Activated T-cell treated with anti-CD3 and anti-CD28 coated beads, Interleukin-2, amount 50 U/mL, for 1 hour (primary cell): ENCODE measurements at places on chromosomes 4 and X.

- no peak for DNase-seq
Measured at GRCh38 chr4:181711387-181711786, 531.8 kb upstream of the TENM3 start.

DNA sequence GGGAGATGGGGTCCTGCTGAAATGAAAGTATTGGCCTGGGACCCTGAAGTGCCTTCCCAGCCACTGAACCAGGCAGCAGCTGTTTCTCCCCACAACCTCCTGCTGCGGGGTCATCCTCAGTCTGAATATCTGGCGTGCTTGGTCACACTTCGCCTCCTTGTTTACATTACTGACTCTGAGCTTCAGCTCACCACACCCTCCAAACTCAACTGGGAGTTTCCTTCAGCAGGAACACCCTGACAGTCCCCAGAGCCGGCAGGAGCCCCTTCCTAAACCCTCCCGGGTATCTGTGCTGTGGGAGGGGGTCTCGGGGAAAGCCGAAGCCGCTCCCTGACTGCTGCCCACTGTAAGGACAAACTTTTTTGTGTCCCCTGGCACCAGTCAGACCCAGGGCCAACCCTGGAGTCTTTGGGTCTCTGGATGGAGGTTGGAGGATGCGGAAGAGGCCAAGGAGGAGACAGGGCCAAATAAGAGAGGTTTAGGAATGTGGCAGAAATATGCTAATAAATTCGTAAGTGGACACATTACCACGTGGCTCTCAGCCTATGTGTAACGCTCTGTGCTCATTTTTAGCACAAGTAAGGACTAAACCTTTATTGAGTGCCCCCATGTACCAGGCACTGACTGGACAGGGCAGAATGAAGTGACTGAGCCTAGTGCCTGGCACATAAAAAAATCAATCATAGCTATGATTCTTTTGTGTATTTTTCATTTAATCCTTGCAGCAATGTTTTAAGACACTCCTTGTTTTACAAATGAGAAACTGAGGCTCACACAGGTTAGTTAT, 20.7 kb downstream of the FHDC1 start:
- DNase-seq, result no peak

DNA sequence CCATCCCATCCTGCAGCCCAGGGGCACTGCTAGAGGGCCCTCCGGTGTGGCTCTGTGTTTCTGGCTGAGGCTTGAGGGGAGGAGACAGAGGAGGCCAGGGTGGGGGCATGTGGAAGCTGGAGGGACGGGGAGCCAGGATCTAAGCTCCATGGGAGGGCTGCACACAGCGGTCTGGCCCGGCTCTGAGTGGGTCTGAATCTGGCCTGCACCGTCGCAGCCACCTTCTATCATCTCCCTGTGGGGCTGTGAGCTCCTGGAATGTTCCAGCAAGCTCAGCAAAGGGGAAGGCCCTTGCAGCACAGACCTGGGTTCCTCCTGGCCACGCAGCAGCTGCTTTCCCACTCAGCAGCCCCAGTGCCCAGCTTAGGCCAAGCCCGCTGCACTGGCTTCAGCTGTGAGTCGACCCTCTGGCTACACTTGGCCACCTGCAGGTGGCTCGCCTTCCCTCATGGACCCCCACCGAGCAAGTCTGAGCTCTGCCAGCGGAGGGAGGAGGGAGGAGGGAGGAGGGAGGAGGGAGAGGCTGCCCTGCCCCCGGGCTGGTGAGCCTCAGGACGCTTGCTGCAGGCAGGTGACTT, 5.3 kb downstream of the NKX1-1 start:
- DNase-seq, result no peak

GRCh38 chr4:76611616-76612207, 176.7 kb downstream of the SHROOM3 start:
- DNase-seq, result no peak

DNA sequence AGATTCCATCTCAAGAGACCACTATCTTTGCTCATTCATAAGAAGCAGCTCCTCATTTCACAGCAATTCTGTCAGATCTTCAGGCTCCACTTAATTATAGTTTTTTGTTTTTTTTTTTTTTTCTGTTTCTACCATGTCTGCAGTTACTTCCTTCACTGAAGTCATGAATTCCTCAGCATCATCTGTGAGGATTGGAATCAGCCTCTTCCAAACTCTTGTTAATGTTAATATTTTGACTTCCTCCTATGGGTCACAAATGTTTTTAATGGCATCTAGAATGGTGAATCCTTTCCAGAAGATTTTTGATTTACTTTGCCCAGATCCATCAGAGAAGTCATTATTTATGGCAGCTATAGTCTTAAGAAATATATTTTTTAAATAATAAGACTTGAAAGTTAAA, 53.1 kb downstream of the BMP2K start:
- no peak for DNase-seq

DNA sequence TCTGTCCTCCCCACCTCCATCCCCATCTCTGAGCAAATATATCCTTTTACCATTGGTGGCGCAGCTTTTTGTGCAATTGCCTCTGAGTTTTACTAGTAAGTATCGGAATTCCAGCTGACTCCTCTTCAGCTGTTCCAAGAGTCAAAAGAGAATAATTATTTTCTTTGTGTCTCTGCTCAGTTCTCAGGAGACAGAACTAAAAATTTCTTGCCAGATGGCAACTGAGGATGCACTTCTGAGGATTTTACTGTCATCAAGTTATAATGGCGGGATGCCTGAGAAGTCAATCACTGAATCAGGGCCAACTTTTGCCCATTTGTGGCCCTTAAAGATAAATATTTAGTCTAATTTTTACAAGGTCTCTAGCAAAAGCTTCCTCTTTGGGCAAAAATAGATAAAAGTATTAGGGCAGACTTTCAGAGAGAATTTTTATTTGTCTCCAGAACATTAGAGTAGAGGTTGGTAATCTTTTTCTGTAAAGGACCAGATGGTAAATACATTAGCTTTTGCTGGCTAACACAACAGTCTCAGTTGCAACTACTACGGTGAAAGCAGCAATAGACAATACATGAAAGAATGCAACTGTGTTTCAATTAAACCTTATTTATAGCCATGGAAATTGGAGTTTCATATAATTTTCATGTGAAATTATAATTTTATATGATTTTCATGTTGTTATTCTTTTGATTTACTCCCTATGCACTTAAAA, 15.6 kb upstream of the ADGRA3 start:
- no peak for DNase-seq

DNA sequence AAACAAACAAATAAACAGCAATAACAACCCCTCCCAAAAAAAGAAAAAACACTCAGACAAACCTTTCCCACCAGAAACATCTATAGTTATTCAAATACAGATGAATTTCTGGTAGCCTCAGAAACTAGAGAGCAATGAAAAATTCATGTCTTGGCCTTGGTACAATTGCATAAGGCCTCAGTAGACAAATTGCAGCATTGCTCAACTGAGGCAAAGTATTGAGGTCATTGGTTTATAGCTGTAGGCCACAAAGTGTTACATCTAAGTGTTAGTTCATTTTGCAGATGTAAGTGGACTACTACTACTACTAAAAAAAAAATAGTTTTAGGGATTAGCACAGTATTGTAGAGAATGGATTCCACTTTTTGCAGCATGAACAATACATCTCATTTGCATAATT, 2268.3 kb downstream of the ARAP2 start:
- DNase-seq, result no peak

- no peak for DNase-seq
Measured at GRCh38 chr4:76308548-76308947, 2.0 kb downstream of the STBD1 start.

- DNase-seq, result no peak
Measured at GRCh38 chr4:5945936-5946335, 53.0 kb upstream of the CRMP1 start.

GRCh38 chr4:152070854-152071253, 310.0 kb upstream of the GATB start:
- no peak for DNase-seq

DNA sequence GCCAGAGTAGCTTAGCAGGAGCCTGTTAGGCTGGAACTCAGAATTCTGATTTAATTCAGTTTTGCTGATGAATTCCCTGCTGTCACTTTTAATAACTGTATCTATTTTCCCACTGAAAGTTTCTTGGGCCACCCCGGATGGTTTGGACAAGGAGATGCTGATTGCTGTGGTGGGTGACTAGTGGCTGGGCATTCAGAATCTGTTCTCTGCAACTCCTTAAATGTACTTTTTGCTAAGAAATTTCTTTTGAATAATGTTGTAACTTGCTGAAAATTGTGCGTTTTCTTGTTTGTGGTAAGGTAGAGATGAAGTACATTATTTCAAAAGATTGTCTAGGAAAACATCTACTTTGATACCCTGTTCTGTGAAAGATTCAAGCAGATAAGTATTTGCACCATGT, 2.4 kb downstream of the TLL1 start:
- no peak for DNase-seq

DNA sequence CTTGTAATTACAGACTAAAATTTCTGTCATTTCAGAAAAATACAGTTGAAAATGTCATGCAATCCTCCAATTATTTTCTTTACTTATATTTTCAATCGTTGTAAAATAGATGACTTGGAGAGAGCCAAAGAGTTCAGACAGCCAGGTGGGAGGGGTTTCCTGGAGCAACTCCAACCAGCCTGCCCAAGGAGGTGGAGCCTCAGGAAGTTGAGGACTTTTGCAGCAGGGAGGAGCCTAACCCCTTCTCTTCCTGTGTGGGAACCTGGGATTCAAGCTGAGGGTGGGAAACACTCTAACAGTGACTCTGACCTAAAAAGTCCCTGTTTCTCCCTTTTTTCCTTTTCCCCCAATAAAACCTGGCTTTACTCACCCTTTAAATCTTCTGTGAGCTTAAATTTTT, 72.2 kb upstream of the GABRG1 start:
- no peak for DNase-seq

DNA sequence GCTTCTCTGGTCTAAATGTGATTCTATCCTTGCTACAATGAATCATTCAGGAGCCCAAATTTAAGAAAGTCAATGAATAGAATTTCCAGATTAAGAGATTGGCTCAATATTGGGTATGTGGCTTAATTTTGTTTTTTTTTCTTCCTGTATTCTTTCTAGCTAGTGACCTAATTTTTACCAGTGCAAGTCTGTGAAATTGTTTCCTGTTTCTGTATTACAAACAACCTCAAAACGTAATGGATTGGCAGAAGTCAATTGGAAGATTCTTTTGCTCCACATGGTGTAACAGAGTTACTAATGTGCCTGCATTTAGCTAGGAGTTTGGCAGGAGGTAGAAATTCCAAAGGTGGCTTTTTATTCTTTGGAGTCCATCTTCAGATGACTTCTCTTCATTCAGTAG, 17.6 kb downstream of the DYNLT3 start:
- no peak for DNase-seq

GRCh38 chrX:4572691-4573090, 859.2 kb upstream of the PRKX start:
- DNase-seq, result no peak

DNA sequence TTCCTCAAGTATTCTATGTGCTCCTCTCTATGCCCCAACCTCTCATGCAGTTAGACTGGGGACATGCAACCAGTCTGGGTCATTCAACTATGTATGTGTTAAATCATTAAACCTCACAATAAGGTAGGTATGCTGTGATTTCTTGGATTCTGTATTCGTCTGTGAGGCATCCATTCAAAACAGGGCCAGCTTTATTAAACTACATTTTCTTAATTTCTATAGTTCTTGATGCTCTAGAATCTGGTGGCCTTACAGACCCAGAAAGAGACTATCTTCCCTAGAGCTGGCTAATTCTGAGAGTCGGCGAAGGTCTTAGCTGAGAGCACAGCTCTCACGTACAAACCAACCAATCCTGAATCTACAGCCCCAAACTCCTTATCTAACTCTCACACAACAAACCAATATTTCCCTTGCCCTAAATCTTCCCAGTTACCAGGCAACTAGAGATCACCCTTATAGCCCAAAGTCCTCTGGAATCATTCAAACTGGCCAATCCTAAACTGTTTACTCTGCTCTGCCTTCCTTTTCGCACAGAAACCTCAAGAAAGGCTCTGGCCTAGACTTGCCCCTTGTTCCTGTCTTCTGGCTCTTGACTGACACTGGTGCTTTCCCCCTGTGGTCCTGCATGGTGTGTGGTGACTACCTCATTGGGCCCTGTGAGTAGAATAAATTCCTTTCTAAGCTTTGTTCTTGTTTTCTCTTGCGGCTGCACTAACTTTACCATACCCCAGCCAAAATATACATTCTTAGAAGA, 203.5 kb upstream of the TET2 start:
- DNase-seq, result no peak

- no peak for DNase-seq
Measured at GRCh38 chr4:139282065-139282720, 2.2 kb upstream of the MGARP start.

DNA sequence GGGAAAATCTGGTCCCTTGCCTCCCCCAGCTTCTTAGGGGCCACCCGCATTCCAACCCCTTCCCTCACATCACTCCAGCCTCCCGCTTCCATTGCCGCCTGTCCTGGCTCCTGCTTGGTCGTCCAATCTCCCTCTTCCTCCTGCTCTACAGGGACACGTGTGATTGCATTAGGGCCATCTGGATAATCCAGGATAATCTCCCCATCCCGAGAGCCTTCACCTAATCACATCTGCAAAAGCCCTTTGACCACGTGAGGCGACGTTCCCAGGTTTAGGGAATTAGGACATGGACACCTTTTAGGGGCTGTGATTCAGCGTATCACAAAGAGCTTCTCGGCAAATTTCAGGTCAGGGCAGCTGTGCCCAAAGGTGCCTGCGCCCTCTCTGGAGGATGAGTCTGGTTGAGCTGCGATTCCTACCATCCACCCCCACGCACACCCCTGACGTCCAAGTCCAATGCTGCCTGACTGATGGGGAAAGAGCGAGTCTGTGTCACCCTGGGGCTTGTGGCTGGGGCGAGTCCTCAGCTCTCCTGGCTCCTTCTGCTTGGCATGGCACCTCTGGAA, 104.6 kb downstream of the PSAPL1 start:
- no peak for DNase-seq

DNA sequence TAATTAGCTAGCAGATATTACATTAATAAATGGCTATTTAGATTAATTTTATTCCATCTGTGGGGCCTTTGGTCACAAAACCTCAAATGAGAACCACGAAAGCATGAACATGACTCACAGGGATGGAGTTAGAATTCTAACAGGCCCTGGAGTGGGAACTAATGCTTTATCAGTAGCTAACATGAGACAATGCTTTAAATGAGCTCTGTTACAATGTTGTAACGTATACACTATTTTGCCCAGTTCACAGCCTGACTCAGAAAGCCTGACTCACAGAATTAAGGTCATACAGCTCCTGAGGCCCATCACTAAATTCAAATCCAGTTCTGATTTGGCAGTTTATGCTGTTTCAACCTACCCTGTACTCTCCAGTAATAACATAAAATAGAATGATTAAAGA, 23.2 kb downstream of the VEGFC start:
- no peak for DNase-seq

DNA sequence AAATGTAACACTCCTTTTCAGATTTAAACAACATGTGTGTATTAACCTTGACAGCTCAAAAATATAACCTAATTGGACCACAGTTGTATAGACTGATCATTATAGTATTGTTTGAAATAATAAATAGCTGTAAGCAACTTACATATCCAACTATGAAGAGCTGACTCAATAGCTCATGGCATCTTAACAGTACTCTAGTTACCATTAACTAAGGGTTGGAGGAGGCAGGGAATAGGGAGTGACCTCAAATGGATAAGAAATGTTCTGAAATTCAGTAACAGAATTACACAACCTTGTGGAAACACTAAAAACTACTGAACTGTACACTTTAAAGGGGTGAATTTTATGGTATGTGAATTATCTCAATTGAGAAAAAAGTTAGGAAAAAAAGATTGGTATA, 136.5 kb upstream of the CPEB2 start:
- DNase-seq, result no peak
